Activated T-helper 17 cell treated with anti-CD3 and anti-CD28 coated beads, Interleukin-2, amount 50 U/mL, for 72 hours (primary cell): ENCODE measurements at places on chromosomes 3 and 15. TPM values are rescaled to one million over a fixed set of nuclear protein-coding genes. Genes with fewer than 3 reads are reported as not detected.

Gene ITIH1
- total RNA-seq: not detected

Gene LEKR1
- 0.91 TPM for total RNA-seq

Gene SLTM
- total RNA-seq: 62.8 TPM

DNA sequence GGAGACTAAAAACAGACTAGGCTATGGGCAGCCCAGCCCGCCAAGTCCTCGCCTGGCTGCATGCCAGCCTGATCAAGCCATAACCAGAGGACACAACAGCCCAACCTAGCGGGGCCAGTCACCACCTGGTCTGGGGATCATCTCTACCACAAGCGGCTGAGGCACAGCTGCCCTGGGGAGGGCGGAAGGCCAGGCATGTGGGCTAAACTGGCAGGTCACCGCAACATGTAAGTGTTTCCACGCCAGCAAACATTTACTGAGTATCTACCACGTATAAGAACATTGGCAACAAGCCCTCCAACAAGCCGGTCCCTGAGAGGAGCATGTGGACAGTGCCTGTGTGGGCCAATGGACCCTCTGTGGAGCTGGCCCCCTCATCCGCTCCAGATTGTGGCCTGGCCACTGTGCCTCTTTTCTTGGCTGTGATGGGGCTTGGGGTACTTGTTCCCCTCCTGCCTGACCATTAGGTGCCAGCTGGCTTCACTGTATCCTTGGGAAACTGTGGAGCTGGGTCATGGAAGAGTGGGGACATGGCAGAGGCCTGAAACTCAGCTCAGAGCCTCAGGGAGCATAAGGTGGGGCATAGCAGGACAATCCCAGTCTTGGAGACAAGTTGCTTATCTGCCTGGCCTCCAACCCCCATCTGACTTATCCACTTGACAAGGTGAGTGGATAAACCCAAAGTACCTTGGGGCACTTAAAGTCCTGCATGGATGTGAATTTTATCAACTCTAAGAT is 9.0 kb downstream of the UBXN7 start:
- peak; percentile 15 for ATAC-seq

GRCh38 chr3:107775974-107776373 is 253.2 kb downstream of the BBX start:
- ATAC-seq: no peak

DNA sequence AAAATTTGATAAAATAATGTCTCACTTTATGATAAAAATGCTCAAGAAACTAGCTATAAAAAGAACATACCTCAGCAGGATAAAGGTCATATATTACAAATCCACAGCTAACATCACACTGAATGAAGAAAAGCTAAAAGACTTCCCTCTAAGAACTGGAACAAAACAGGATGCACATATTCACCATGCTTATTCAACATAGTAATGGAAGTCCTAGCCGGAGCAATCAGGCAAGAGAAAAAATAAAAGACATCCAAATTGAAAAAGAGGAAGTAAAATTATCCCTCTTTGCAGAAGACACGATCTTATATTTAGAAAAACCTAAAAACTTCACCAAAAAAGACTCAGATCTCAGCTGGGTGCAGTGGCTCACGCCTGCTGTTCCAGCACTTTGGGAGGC is 34.0 kb downstream of the SENP7 start:
- ATAC-seq: no peak

GRCh38 chr3:73433687-73434086 is 191.1 kb downstream of the PDZRN3 start:
- no peak for ATAC-seq

DNA sequence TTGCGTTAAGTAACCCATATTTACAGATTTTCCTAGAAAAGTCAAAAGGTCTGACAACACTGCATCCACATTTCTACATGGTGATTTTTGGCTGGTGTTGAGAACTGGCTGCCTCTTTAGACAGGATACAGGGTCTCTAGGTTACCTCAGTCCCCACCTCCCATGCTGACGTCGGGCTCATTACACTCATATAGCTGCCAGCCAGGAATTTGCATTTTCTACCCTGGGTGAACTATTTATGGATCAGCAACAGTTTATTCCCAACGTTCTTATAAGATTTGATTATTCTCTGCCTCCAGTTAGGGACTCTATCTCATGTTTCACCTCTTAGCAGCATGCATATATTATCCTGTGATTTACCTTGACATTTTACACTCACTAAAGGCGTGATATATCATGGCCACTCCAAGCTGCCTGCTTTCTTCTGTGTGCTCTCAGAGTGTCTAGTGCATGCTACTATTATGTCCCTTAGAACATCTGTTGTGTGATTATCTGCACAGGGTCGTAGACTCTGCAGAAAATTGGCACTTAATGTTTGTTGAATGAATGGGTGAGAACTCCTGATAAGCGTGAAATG is 49.0 kb downstream of the CLDN11 start:
- ATAC-seq: no peak
